MCF 10A (cell line): ENCODE measurements at places on chromosomes 1 and 21.
A peak's percentile ranks its signal among the peaks of the same experiment; 100 is the strongest.

GRCh38 chr1:240909701-240910457, 297.9 kb upstream of the GREM2 start:
- DNase-seq: no peak

DNA sequence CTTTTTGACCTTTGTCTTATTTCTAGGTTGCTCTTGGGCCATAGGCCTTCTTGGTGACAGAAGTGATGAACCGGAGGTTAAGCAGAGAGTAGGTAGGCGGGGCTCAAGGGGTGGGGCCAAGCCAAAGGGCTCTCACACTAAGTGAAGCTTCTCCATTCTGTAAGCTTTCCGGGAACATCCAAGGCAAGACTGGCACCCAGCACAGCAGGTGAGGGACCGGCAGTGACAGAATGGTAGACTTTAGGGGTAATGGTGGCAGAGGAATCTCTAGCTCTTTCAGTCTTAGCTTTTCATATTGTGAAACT, at the start of gene TNFAIP8L2:
Gene TNFAIP8L2, plus strand, starts transcription at position 135 of the 305 bp plus-strand sequence. CDS start 2,049 bp downstream, outside the sequence.
- no peak for DNase-seq

DNA sequence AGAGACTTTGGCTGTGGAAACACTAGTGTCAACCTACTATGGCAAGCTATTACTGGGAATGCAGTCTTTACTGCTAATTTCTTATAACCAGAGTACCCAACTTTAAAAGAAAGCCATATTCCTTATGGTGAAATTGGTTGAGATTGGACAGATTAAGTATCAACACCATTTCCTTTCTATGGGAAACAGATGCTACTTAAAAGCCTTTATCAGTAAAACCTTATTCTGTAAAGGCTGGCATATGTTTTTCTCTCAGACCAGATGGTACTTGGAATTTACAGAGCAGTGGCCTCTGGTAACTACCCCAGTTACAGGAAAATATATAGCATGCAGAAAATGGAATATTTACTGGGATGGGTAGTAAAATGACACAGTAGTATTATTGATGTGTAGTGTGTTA, 18.8 kb downstream of the IFI44 start:
- no peak for DNase-seq

DNA sequence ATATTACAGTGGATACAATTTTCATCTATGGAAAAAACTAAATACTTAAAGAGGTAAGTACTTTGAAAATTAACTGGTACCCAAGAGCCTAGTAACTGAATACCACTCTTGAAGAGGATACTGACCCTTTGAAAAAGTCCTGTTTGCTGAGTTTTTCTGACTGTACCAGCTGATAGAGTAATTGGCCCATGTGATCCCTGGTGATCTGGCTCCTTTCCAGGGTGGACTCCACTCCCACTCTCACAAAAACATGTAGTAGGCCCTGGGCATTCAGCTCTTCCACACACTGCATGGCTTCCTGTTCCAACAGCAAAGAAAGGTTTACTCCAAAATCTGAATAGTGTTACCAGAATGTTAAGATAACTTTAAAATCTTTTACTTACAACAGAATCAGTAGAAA, 53.6 kb upstream of the HP1BP3 start:
- DNase-seq: no peak

DNA sequence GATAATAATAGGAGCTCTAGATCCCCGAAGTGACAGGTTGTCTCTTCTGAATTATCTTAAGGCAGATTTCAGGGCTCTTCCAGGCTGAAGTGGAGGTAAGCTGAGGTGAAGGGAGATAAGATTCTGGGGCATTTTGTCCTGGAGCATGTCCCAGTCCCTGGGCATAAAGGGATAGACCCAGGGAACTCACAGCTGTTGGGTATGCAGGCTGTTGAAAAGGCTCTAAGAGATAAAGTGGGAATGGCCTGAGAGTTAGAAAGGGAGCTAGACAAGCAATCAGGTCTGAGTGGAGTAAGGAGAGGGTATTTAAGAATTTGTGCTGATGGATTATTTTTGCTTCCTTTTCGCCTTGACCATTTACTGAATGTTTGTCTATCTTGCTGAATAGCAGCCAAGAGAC, 123.7 kb downstream of the NOS1AP start:
- DNase-seq: no peak

DNA sequence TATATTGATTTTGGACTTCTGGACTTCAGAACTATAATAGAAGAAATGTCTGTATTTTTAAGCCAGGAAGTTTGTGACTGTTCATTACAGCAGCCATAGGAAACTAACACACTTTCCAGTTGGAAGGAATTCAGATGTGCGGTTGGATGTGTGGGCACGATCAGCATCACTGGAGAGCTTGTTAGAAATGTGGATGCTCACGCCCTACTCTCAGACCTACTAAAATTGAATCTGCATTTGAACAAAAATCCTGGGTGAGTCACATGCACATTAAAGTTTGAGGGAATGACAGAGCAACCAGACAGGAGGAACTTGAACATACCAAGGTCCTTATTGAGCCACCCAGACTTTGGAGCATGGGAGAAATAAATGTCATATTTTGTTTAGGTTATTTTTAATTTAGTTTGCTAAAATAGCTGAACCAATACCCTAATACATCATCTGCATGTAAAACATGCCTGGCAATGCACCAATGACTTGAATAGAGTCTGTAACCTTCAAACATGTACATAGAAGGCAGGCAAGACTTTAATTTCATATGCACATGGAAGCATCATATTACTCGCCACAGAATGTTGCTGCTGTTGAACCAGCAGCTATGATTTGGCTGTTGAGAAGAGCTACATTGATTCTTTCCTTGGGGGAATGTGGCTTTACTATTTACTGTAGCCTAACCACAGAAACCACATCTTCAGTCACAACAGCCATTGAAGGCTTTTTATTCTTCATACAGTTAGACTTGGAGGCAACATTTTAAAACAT, 346.2 kb downstream of the BARHL2 start:
- no peak for DNase-seq

- peak; percentile 16 for DNase-seq
These were observed 71.2 kb downstream of the LHX4 start for GRCh38 chr1:180301135-180301742.

DNA sequence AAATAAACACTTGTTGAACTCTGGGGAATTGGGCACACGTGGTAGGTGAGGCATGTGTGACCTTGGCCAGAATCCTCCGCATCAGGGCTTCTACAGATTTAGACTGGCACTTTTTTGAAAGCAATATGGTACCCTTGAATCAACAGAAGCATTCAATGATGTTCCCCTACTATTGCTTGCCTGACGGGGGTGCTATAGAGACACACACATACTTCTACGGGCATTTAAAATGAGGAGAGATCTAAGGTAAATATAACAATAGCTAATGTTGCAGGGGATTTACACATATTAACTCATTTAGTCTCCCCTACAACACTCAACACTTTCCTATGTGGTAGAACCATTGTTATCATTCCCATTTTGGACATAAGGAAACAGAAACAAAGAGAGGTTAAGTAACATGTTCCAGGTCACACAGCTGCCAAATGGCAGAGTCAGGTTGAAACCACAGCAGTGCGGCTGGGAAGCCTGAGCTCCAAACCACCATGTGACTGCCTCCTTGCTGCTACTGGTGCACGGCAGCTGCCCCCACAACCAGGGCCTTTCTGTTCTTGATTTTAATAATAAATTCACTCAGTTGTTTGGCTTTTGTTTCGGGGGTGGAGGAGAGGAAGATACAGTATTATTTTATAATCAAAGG, 147.4 kb downstream of the ZNF281 start:
- DNase-seq: no peak

- no peak for DNase-seq
These were observed 4.3 kb upstream of the PIK3R3 start for GRCh38 chr1:46136711-46137110.

DNA sequence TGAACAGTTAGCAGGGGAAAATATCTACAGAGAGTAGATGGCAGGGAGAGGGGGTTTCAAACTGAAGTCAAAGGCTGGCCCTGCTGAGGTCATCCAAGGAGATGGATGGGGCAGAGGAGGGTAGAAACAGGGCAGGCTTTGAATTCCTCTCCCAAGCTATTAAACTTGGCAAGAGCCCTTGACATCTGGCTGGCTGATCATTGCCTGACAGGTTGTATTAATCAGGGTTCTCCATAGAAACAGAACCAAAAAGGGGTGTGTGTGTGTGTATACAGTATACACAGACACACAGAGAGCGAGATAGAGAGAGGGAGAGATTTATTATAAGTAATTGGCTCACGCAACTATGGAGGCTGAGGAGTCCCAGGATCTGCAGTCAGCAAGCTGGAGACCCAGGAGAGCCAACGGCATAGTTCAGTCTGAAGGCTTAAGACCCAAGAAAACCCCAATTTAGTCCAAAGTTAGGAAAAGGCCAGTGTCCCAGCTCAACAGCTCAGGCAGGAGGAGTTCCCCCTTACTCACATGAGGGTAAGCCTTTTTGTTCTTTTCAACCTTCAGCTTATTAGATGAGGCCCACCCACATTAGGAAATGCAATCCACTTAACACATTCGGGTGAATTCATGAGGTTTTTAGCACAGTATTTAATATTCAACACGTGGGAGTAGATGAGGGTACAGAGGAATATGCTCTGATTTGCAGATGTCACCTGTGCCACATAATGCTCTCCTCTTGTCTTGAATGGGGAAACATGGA, 46.7 kb upstream of the HAO2 start:
- no peak for DNase-seq

- no peak for DNase-seq
These were observed 7.0 kb upstream of the KCNJ15 start for GRCh38 chr21:38249696-38250278.

DNA sequence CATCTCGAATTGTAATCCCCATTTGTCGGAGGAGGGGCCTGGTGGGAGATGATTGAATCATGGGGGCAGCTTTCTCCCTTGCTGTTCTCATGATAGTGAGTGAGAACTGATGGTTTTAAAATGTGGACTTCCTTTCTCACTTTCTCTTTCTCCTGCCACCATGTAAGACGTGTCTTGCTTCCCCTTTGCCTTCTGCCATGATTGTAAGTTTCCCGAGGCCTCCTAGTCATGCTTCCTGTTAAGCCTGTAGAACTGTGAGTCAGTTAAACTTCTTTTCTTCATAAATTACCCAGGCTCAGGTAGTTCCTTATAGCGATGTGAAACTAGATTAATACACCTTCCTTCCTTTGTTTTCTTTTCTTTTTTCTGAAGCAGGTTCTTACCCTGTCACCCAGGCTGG, 13.9 kb downstream of the DNAJC6 start:
- DNase-seq: no peak

- DNase-seq: no peak
These were observed 179.0 kb upstream of the TNR start for GRCh38 chr1:175922254-175922881.

DNA sequence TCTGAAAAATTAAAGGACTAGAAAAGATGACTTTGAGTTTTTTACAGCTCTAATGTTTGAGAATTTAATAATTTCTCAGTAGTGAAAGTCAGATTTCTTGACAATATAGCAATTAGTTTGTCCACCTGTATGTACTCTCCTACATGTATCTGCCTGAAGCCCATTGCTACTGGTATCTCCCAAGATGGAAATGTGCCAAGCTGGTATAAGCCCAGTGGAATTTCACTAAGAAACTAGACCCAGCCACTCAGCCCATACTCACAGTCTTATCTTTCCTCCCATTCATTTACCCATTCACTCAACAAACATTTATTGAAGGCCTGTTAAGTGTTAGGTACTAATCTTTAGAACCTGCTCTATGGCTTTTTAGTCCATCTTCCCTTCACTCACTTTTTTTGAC, 21.6 kb upstream of the TRIM45 start:
- no peak for DNase-seq

GRCh38 chr1:55826381-55827080, 611.4 kb upstream of the USP24 start:
- peak; percentile 2 for DNase-seq

DNA sequence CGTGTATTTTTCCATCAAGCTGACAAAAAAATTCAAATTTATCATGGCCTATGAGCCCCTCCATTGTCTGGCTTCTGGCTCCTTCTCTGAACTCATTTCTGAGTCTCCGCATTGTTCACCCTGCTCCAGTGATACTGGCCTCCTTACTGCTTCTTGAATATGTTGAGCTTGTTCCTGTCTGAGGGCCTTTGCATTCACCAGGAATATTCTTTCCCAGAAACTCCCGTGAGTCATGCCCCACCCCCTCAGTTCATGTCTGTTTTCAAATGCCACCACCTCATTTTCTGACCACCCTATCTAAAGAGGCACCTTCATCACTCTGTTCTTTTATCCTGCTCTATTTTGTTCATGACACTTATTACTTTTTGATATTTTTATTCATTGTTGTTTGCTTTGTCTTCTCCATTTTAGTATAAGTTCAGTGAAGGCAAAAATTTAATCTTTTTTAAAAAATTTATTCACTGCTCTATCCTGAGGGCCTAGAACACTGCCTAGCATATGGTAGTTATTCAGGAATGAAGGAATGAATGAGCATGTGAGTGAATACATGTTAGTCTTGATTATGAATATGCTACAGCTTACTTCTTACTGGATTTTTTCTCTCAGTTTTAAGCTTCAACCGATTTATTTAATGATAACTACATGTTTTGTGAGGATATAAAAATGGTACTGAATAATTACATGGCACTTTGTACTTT, 140.4 kb upstream of the C1orf105 start:
- DNase-seq: peak; percentile 44

DNA sequence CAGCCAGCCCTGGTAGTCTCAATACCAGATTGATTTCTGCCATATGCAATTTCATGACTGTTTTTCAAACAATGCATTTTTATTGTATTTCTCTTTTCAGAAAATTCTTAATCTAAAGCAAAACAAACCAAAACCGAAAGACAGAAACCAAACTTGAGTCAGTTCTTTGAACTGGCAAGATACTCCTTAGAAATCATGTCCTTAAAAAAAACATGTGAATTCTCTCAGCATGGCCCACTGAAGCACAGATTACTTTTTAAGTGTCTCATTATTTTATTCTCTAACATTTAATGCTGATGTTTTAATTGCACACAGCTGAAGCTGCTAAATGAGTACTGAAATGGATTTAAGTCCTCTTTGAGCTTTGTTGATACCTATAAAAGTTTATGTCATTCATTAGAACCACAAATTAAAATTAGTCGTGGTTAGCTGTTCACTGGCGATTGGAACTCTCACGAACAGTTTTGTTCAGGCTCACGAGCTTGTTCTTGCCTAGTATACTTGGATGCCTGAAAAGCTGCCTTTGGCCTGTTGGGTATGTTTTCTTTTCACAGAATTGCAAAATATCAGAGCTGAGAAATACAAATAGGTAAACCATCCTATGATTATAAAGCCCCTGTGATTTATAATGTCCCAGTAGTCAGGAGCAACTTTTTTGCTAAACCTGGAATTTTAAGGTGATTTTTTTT, 87.5 kb downstream of the CAMTA1 start:
- DNase-seq: no peak

GRCh38 chr1:247551721-247552120, 2.8 kb downstream of the GCSAML start:
- no peak for DNase-seq

DNA sequence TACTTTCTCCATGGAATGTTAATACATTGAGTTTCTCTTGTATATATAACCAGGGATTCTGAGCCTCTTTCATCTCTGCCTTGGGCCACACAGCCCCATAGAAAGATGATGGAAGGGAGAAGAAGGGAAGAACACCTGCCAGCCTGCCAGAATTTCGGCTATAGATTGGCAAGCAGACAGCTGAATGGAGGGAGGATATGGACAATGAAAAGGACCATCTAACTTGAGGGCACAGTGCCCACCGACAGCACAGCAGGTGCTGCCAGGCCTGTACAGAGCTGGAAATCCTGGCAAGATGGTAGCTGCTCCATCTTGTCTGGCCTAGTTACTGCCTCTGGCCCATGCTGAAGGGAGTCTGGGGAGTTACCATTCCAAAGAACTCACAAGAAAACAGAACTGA, 244.3 kb downstream of the FGGY start:
- no peak for DNase-seq
